ENCODE measurements at places on chromosomes 11 and 22.

- DNase-seq: no peak
These were observed 250.7 kb downstream of the FAT3 start for GRCh38 chr11:92475316-92475715.

- no peak for DNase-seq
These were observed 1.6 kb upstream of the SWAP70 start for GRCh38 chr11:9662273-9662672.

DNA sequence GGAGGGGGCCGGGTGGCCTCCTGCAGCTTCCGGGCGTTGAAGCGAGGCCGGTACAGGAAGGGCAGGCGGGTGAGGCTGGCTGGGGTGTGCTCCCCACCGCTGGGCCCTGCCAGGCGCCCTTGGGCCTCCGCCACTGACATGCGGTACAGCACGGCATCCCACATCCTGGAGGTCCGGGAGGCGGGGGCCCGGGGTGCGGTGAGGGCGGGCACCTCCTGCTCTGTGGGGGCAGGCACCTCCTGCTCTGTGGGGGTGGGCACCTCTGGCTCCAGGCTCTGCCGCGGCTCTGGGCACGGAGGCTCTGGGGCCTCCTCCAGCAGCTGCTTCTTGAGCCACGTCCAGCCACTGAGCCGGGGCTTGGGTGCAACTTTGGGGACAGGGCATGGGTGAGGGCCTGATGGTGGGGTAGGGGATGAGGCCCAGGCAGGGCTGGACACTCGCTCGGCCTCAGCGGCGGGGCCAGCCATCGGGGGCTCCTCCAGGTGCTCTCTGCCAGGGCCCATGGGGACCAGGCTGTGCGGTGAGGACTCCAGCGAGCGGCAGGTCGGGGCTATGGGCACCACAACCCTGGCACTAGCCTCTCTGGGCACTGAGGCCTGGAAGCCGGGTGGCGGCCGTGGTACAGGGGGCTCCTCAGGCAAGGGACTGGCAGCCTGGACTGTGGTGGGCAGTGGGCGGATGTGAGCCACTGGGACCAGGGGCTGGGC is 2.3 kb downstream of the PRR33 start:
- no peak for DNase-seq

GRCh38 chr11:2991452-2992233 is 486 bp downstream of the NAP1L4 start:
- no peak for DNase-seq

- no peak for DNase-seq
These were observed 14.1 kb upstream of the WNT7B start for GRCh38 chr22:45991098-45991497.

DNA sequence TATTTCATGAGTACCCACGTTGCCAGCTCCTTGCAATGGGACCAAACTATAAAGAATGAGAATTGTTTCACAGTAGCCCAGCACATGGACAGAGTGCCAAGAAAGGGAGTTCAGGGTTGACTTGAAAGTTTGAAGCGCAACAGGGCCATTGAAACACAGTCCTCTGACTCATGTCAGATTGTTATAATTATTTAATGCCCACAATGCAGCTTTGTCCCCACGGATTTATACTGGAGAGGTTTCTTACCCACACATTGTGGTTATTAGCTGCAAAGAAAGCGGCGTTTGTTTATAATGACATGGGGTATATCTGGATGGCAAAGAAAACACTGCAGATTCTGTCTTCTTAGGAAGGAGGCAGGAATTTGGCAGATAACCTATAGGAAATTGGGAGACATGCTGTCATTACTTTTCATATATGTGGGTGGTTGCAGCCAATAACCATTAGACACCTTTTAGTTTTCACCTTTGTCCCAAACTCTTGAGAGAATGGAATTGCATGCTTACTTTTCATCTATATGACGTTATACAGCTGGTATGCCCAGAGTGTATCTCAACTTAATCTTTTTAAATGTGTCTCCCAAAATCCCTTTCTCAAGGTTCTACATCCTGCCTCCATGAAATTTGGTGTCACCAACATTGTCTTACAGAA is 143.6 kb downstream of the TEAD1 start:
- no peak for DNase-seq
